Lower leg skin (tissue), 4 donors: ENCODE measurements at places on chromosomes 13 and 19.

DNA sequence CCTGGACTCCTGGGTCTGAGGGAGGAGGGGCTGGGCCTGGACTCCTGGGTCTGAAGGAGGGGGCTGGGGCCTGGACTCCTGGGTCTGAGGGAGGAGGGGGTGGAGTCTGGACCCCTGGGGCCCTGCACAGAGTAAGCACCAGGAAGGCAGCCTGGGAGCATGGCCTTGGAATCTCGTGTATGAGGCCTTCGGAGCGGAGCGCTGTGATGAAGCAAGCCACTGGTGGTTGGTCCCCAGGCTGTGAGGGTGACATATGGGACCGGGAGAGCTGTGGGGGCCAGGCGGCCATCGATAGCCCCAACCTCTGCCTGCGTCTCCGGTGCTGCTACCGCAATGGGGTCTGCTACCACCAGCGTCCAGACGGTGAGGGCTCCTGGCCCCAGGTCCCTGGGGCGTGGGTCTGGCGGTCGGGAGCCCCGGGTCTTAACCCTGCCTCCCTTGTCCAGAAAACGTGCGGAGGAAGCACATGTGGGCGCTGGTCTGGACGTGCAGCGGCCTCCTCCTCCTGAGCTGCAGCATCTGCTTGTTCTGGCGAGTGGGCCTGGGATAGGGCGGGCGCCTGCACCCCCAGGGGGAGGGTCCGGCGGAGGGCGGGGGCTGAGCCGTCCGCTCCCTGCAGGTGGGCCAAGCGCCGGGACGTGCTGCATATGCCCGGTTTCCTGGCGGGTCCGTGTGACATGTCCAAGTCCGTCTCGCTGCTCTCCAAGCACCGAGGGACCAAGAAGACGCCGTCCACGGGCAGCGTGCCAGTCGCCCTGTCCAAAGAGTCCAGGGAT, 918 bp downstream of the TMEM190 start:
- DNase-seq = no peak

DNA sequence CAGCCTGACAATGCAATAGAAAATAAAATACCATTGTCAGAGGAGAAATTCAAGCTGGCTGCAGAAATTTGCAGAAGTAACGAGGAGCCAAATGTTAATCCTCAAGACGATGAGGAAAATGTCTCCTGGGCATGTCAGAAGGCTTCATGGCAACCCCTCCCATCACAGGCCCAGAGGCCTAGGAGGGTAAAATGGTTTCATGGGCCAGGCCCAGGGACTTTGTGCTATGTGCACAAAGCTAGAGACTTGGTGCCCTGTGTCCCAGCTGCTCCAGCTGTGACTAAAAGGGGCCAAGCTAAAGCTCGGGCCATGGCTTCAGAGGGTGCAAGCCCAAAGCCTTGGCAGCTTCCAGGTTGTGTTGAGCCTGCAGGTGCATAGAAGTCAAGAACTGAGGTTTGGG, 431.7 kb downstream of the LMO7 start:
- DNase-seq = no peak

GRCh38 chr13:72208112-72208645, 341.2 kb upstream of the DACH1 start:
- DNase-seq = no peak

GRCh38 chr19:19468424-19469050, 46.8 kb downstream of the TSSK6 start:
- no peak for DNase-seq

GRCh38 chr13:20869540-20869939, 33.0 kb downstream of the XPO4 start:
- no peak for DNase-seq

- DNase-seq = no peak
Measured at GRCh38 chr13:41282129-41282571, 18.8 kb upstream of the MTRF1 start.
